Motor neuron (in vitro differentiated cells): ENCODE measurements at places on chromosomes 11 and 22.

DNA sequence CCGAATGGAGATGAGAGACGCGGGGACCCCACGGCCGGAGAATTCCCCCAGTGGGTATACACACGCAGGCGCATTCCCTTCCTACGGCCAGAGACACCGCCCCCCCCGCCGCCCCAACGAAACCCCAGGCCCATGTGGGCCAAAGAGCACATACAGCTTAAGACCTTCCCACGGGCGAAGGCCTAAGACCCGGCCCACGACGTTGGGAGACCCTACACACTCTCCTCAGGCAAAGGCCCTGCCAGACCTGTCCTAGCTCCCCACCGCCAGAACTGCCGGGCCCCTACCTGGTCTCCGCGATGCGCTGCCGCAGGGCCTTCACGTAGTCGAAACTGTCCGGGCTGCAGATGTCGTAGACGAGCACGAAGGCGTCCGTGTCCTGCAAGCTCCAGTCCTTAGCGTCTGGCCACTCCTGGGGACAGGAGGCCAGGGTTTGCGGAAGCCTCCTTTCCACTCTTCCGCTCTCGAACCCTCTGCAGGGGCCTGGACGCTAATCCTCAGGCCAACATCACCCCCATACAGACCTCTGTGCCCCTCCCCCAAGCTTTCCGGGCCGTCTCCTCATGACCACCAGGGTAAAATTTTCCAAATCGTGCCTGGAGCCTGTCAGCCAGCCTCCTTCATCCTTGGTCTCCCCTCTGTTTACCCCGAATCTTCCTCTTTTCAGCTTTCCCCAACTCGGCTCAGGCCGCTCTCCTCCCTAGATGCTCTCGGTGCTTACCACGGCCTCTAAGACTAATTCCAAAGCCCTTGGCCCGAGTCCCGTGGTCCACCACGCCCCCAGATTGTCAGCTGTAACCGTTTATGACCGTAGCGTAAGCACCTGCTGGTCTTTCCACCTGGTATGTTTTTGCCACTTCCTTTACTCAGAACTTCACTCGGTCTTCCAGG, 1.7 kb downstream of the RASL10A start:
- no peak for ATAC-seq

- ATAC-seq: no peak
These were observed 9.8 kb downstream of the ATG16L2 start for GRCh38 chr11:72824020-72824419.

DNA sequence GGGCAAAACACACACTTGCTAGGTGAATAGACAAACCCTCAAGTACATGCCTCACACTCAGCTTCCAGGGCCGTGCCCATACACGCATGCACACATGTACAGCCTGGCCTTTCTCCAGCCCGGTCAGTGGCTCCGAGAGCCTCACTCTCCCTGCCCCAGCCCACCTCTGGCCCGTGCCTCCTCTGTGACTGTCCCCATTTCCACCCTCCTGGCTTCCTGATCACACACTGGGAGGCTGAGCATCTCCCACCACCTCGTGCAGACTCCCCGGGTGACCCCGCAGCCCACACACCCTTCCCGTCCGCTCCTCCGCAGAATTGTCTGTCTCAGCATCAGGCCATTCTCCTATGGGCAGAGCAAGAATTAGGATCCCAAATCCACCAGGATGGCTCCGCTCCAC, 634.1 kb downstream of the TBC1D22A start:
- ATAC-seq: no peak

DNA sequence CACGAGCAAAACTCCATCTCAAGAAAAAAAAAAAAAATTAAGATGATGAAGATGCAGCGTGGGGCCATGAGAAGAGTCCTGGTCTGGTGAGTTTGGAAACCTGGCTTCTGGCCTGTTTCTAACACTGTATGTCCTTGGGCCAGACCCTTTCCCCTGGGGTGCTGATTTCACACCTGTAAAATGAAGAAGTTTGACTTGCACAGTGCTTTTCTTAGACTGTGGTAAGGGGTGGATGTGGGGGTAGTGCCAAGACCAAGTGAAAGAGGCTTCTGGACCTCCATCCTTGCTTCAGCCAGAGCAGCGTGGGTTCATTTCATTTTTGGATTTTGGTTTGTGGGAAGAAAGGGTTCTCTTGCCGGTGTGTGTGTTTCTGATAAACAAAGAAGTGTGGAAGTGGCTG, 42.1 kb downstream of the PTPRJ start:
- no peak for ATAC-seq
